Esophagus (tissue), 2 donors: ENCODE measurements at places on chromosomes 7 and 10. TPM values are rescaled to one million over a fixed set of nuclear protein-coding genes. Genes with fewer than 3 reads are reported as not detected.

The HOXA3 gene
- polyA plus RNA-seq: 3.3 TPM

The SEPHS1 gene
- 15.8 TPM for polyA plus RNA-seq

The ITGB8 gene
- 5.0 TPM for polyA plus RNA-seq

The ARF5 gene
- polyA plus RNA-seq: 230 TPM

The AKR1E2 gene
- polyA plus RNA-seq: 1.1 TPM

The OPN4 gene
- not detected for polyA plus RNA-seq

The TMEM139 gene
- polyA plus RNA-seq: 2.2 TPM

The CCDC172 gene
- polyA plus RNA-seq: not detected

The CFTR gene
- 1.2 TPM for polyA plus RNA-seq

The KIFBP gene
- 7.1 TPM for polyA plus RNA-seq

The SPDYE8 gene
- not detected for polyA plus RNA-seq

The NPSR1 gene
- not detected for polyA plus RNA-seq

The AIFM2 gene
- 13.6 TPM for polyA plus RNA-seq

The ARHGEF35 gene
- 20.1 TPM for polyA plus RNA-seq

The BZW2 gene
- 47.9 TPM for polyA plus RNA-seq

The COL17A1 gene
- 87.2 TPM for polyA plus RNA-seq

The DUS4L gene
- polyA plus RNA-seq: 4.0 TPM

The LDB1 gene
- 29.8 TPM for polyA plus RNA-seq

The ZNF248 gene
- polyA plus RNA-seq: 4.0 TPM

The DGKI gene
- polyA plus RNA-seq: 0.09 TPM

The SAP25 gene
- polyA plus RNA-seq: 3.3 TPM

The AS3MT gene
- polyA plus RNA-seq: 2.0 TPM

The PRRT4 gene
- polyA plus RNA-seq: 0.45 TPM

The ADK gene
- 45.2 TPM for polyA plus RNA-seq

The KIN gene
- 5.9 TPM for polyA plus RNA-seq

The MDFIC gene
- polyA plus RNA-seq: 14.5 TPM
